ENCODE measurements at places on chromosomes 11 and 22. TPM values are rescaled to one million over a fixed set of nuclear protein-coding genes. Genes with fewer than 3 reads are reported as not detected.

Gene SCGB2A2
- not detected for total RNA-seq

Gene POU2AF1
- total RNA-seq: 4.2 TPM

Gene OR52H1
- not detected for total RNA-seq

Gene OR4S2
- total RNA-seq: not detected

Gene OR8G5
- not detected for total RNA-seq

Gene HEPHL1
- not detected for total RNA-seq
